ENCODE measurements at places on chromosomes 11 and 22.

GRCh38 chr11:45050111-45050510 lies 96.3 kb upstream of the PRDM11 start:
- DNase-seq, result no peak

DNA sequence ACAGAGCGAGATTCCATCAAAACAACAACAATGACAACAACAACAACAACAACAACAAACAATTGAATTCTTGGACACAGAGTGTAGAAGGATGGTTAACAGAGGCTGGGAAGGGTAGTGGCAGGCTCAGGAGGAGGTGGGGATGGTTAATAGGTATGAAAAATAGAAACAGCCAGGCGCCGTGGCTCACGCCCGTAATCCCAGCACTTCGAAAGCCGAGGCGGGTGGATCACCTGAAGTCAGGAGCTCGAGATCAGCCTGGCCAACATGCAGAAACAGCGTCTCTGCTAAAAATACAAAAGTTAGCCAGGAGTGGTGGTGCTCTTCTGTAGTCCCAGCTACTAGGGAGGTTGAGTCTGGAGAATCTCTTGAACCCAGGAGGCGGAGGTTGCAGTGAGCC lies 122.9 kb upstream of the GRIA4 start:
- no peak for DNase-seq

DNA sequence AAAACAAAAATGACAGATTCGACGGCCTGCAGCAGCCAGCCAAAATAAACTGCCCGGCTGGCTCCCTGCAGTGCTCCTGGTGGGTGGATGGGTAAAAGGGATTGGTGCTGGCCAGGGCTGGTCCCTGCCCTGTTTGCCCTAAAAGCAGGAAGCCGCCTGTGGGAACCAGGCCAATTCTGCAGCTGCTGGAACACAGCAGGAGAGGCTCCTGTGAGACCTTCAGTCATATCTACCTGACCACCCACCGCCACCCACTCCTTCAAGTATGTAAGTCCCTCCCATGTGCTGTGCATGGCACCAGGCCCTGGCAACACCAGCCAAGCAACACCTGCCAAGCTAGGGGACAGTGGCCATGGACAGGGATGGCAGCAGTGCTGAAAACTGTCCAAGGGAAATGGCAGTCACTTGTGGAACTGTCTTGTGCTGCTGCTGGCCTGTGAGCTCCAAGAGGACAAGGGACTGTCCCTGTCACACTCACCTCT lies 48.7 kb upstream of the ARFGAP3 start:
- DNase-seq, result no peak

DNA sequence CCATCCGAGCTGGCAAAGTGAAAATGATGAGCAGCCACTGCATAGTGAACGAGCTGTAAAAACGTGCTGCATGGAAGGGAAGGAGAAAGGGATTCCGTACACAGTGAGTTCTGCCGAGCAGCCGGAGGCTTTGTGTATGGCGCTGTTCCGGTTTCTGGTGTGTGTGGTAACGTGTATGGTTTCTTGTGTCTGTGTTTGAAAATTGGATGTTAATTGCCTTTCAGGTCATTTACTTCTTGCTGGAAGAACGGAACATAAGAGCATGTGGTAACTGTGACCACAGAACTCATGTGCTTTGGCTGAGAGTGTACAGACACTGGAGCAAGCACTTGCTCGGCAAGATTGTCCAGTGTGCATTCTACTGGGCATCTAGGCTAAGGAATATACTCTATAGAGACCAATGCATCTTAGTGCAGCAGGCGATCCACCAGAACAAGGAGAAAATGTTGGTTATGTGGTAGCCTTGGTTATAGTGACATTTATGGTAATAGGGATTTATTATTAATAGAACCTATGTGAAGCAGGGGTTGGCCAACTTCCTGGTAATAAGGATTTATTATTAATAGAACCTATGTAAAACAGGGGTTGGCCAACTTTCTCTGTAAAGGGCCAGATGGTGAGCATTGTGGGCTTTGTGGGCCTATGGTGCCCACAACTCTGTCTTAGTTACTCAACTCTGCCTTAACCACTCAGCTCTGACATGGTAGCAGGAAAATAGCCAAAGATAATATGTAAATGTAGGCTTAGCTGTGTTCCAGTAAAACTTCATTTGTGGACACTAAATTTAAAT lies 49.2 kb downstream of the GRAMD1B start:
- no peak for DNase-seq

GRCh38 chr11:5291207-5291838 lies 10.4 kb downstream of the OR51B4 start:
- no peak for DNase-seq

DNA sequence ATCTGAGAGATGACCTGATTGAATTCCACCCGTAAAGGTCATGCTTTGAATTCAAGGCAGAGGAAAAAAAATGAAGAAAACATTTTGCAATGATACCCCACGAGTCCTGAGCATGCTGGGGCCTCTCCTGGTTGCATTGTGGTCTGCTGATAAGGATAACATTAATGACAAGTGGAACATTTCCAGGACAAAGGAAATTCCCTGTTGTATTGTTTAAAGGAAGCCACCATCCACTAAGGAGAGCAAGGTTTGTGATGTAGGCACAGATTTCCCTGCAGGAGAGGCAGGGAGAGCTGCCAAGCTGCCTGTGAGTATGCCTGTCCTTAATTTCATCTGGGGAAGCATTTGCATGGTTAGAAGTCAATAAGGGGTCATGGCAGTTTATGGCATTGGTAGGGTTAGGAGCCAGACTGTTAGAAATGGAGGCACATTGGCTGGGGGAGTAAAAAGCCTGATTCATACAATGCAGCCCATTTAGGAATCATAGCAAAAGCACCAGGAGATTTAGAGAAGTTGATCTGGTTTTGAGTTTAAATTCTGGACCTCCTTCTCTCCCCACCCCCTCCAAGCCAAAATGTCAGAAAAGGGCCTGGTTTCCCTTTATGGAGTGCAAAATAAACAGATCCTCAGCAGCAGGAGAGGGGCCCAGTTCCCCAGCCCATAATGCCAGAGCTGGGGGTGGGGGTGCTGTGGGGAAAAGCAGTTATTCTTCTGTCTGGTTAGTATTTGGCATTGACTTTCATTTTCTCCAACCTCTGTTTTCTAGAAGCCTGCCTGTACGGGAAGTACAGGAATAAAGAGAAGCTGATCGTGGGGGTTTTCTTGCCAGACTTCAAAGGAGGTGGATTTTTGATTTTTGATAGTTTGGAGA lies 22.1 kb downstream of the FLI1 start:
- DNase-seq, result no peak

DNA sequence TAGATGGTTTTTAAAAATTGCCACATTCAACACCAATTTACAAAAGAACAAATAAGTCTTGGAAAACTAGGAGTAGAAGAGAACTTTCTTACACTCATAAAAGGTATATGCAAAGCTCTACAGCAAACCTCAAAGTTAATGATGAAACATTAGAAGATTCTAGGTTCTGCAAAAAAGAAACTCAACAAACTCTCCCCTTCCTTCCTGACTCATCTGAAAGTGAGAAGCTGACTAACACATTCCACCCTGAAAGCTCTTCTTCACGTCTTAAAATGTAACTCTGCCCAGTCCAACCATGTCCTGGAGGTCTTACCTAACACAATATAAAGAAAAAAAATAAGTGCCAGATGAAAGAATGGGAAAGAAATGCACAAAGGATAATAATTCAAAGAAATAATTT lies 218.9 kb upstream of the ISX start:
- DNase-seq, result no peak

DNA sequence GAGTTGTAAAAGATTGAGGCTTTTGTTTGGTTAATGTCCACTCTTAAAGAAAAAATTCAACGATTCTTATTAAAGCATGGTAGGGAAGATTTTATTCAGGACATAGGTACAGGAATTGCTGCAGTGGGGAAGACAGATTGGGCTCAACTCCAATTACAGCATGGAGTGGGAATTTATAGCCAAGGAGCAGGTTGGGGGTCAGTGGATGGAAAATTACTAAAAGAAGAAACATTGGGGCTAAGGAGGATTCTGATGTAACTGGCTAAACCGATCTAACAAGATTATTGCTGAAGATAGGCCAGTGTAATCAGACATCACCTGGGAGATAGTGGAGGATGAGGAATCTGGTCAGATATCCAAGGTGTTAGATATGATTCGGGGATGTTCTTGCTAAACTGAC lies 97.4 kb downstream of the FAR1 start:
- no peak for DNase-seq

- DNase-seq, result no peak
These were observed 7.0 kb upstream of the YWHAH start for GRCh38 chr22:31937341-31937740.

DNA sequence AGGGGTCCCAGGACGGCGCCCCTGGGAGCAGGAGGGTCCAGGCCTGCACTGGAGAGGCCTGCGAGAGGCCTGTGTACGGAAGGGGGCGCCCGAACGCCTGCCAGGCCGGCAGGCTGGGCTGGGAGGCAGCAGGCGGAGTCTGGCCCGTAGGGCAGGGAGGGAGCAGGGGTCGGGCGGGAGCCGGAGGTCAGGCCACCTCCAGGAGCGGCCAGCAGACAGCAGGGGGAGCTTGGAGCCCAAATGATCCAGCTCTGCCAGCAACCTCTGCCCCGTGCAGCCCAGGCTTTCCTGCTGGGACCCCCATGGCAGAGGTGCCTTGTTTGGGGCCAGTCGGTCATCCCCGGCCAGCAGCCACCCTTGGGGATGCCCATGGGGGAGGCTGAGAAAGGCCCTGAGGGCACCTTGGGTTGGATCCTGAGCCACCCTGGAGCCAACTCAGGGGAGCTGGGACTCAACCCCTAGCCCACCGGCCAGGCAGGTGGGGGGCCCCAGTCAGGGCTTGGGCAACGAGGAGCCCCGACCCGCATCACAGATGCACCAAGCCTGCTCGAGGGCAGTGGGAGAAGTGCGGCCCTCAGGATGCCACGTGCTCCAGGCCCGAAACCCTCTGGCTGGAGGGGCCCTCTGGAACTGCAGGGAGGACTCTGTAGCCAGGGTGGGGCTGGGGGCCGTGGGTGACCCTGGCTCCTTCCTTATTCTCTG lies 9.6 kb upstream of the SYT8 start:
- no peak for DNase-seq

GRCh38 chr22:20272174-20272573 lies 4.1 kb upstream of the RTN4R start:
- no peak for DNase-seq

DNA sequence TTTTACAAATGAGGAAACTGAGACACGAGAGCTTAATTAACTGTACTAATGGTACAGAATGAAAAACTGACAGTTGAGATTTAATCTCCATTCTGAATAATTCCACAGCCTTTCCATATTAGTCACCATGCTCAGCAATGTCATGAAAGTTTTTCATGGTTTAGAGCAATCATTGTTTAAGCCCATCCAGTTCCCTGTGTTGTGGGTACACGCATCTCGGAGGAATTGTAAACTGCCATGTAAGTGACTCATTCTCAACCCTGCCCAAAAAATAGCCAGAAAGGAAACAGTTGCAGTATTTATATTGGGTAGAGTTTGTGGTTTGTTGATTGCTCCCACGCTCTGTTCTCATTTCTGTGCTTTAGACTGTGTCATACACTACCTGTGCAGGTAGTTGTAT lies 1790.8 kb downstream of the LRRC4C start:
- DNase-seq, result no peak

- no peak for DNase-seq
These were observed 400.4 kb downstream of the NXPE2 start for GRCh38 chr11:115078461-115079438.

DNA sequence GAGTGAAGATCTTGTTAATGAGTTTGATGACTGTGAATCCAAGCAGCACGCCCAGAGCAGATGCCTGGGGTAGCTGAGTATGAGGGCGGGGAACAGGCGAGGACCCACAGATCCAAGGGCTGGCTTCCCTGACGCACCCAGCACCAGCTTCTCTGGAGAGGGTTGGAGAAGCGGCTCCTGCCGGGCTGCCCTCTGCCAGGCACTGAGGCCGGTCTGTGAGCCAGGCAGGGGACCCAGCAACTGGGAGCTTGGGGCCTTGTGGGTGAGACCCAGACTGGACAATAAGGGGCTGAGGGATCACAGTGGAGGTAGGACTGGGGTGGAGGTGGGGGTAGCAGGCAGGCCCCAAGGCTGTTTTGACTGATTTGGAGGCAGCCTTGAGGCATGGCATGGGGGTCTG lies 8.6 kb upstream of the SYT12 start:
- DNase-seq, result no peak

- peak; percentile 24 for DNase-seq
These were observed 92.8 kb upstream of the APOA1 start for GRCh38 chr11:116930177-116930576.

GRCh38 chr22:26374391-26375026 lies 54.6 kb upstream of the ASPHD2 start:
- DNase-seq, result no peak

- no peak for DNase-seq
These were observed 21.2 kb upstream of the TRIM44 start for GRCh38 chr11:35641171-35641897.

DNA sequence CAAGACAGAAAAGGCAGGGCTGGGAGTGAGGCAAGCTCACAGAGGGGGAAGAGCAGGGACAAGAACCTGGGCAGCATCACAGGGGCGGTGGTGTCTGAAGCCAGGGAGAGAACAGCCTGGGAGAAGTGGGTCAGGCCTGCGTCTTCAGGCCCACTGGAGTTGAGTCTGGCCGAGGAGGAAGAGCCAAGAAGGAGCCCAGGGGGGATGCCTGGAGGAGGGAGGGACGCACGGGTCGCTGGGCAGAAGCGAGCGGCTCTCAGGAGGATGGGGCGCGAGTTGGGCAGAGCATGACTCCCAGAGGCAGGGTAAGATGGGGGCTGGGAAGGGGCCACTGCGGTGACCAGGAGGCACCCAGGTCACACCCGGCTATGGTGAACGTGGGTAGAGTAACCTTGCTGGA lies 18.5 kb downstream of the LRFN4 start:
- no peak for DNase-seq

- DNase-seq, result no peak
These were observed 15.9 kb upstream of the EI24 start for GRCh38 chr11:125553357-125553756.

GRCh38 chr11:132186699-132187098 lies 816.3 kb downstream of the NTM start:
- DNase-seq, result no peak

DNA sequence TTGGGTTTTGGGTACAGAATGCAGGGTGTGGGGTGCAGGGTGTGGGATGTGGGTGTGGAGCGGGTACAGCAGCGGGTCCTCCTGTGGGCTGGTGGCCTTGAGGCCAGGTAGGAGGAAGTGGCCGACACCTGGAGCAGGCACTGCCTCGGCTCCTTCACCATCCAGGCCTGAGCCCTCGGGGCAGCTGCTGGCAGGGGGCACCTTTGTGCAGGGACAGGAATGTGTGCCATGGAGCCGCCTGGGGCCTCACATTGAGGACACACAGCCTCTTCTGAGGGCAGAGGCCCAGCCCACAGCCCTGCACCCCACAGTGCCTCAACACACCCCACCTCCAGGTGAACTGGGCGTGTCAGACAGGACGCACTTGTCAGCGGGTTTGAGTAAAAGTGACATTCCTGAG lies 984.0 kb downstream of the BRD1 start:
- no peak for DNase-seq

All from midbrain (tissue), 1 donor.